ENCODE measurements at places on chromosomes 6 and 20.

DNA sequence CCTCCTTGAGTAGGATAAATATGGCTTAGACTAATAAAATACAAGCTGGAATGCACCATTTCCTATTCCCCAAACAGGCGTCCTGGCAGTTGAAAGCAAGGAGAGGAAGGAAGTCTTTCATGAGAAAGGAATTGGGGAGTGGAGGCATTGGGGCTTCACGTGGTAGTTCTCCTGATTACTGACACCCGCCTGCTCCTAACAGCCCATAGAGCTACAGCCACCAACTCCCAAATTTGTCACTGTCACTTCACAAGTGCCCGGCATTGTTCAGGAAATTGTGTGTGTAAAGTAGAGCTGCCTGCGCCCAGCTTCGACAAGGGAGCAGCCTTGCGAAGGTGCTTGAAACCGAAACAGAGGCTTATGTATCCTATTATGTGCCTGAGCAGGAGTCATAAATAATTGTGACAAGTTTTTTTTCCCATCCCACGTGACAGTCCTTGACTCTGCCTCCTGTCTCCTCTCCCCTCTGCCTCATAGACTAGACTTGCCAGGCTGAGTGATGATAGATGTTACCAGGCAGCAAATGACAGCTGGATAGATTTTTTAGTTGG is 301.7 kb upstream of the ZFP64 start:
- peak; percentile 21 for DNase-seq

GRCh38 chr6:116783852-116784251 is 18.3 kb upstream of the FAM162B start:
- no peak for DNase-seq

GRCh38 chr6:136284909-136285308 is 4.7 kb downstream of the BCLAF1 start:
- no peak for DNase-seq

DNA sequence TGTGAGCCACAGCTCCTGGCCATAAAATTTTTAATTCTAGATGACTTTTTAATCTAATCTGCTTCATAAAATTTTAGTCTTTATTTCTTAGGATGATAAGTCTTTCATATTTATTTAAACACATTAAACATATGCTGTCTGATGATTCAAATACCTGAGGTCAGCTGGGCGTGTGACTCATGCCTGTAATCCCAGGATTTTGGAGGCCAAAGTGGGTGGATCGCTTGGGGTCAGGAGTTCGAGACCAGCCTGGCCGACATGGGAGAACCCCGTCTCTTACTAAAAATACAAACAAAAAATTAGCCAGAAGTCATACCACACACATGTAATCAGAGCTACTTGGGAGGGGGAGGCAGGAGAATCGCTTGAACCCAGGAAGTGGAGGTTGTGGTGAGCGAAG is 53.1 kb downstream of the RBM24 start:
- no peak for DNase-seq

- no peak for DNase-seq
These were observed 25.1 kb downstream of the PSMG4 start for GRCh38 chr6:3283641-3284435.

DNA sequence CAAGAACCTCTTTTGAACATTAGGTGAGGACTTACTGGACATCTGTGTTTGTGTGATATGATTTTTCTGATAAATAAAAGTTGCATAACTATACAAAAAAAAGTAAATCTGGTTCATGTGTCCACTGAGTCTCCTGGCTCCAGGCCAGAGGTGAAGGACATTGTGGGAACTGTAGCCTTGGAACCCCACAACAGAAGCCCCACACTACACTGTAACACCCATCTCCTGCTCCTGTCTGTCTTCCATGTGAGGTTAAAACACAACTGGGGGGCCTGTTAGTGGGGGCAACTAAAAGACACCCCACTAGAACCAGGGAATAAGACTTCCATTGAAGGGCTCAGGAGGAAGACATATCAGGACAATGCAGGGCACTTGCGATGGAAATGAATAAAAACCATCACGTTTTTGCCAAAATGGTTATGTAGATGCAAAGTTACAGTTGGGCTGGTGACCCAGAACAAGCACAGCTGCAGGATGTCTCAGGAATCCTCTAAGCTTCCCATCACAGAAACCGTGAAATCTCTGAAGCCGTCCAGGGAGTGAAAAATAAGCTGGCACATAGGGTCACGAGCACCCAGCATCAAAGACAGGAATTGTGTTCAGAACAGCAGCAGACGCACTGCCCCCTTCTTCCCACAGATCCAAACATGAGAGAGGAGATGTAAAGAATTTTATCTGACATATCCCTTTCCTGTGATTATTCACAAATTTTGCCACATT is 36.7 kb upstream of the PCSK2 start:
- DNase-seq = no peak

GRCh38 chr6:167532410-167533288 is 207.8 kb downstream of the TTLL2 start:
- peak; percentile 99 for DNase-seq
